Right ventricle myocardium inferior (tissue), 1 donor: ENCODE measurements at places on chromosomes 5 and 9. TPM values are rescaled to one million over a fixed set of nuclear protein-coding genes. Genes with fewer than 3 reads are reported as not detected.

FGF1 gene
- total RNA-seq: 57.0 TPM

TAS2R1 gene
- total RNA-seq: not detected

RLN2 gene
- not detected for total RNA-seq

DNA sequence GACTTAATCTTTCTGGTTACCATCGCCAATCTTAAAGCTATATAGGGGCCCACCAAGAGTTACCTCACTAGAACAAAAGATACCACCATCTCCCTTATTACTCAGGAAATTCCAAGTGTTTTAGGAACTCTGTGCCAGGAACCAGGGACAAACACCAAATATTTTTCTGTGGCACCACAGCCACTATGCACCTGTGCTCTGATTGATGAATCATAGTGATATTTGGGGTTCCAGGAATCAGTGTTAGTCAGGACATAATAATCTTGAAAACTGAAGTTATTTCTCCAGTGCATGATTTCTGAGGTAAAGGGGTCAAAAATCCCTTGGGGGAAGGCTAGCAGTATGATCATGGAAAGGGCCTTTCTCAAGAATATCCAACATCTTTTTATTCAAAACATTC is 10.2 kb upstream of the TMED7 start:
- no peak for DNase-seq

DNA sequence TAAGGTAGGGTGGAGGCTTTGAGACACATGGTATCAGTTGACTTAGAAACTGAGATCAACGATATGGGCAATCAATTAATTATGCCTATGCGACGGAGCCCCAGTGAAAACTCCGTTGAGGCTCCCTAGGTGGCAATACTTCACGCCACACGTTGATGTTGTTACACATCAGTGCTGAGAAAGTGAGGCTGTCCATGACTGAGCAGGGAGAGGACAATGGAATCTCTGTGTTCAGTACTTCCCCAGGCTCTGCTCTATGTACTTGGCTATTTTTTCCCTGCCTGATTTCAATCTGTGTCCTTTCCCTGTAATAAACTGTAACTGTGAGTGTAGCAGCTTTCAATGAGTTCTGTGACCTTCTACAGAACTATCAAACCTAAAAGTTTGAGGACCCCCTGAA is 211.7 kb downstream of the SNCAIP start:
- no peak for DNase-seq

DNA sequence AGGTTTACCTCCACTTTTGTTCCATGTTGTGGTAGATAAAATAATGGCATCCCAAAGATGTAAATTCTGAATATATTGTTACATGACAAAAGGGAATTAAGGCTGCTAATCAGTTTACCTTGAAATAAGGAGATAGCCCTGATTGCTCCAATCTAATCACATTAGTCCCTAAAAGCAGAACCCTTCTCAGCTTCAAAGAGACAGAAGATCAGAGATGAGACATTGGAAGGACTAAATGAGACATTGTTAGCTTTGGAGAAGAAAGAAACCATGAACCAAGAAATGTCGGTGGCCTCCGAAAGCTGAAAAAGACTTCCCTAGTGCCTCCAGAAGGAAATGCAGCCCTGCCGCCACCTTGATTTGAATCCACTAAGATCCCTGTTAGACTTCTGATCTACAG is 82.8 kb upstream of the PARP8 start:
- no peak for DNase-seq

- DNase-seq: no peak
Measured at GRCh38 chr5:67255881-67256280, 59.3 kb upstream of the CD180 start.
